ENCODE measurements at places on chromosomes 3 and 15. TPM values are rescaled to one million over a fixed set of nuclear protein-coding genes. Genes with fewer than 3 reads are reported as not detected.

Gene PYGO1
- not detected for total RNA-seq

Gene LSAMP
- not detected for total RNA-seq

Gene PLSCR2
- not detected for total RNA-seq

Gene LMAN1L
- not detected for total RNA-seq

Gene UROC1
- not detected for total RNA-seq

Gene KLHL40
- not detected for total RNA-seq

Gene CD96
- total RNA-seq: 52.7 TPM

Gene RAB7A
- total RNA-seq: 228 TPM

Gene CPA3
- not detected for total RNA-seq

Gene GNAT1
- total RNA-seq: not detected

Gene C15orf61
- total RNA-seq: 6.2 TPM

Gene SPINK8
- total RNA-seq: not detected

Gene CCR9
- not detected for total RNA-seq

Gene CCPG1
- 11.6 TPM for total RNA-seq

Gene ATP13A4
- 2.8 TPM for total RNA-seq

Gene HRG
- not detected for total RNA-seq

Gene AADACL2
- total RNA-seq: not detected

Gene CLRN1
- not detected for total RNA-seq

Gene EPHA3
- not detected for total RNA-seq

Gene AQP9
- not detected for total RNA-seq

Gene ACKR2
- total RNA-seq: 0.42 TPM

Gene IL20RB
- 0.48 TPM for total RNA-seq

Gene CYP1A2
- not detected for total RNA-seq

Gene NCK1
- 24.1 TPM for total RNA-seq

Gene POLQ
- 20.8 TPM for total RNA-seq

Gene LRRC49
- total RNA-seq: not detected

Gene ULK4
- total RNA-seq: 9.1 TPM

Gene LEKR1
- total RNA-seq: 0.43 TPM

Gene SERINC4
- total RNA-seq: 0.14 TPM

Gene TMCC1
- total RNA-seq: 13.6 TPM

Gene TTC14
- total RNA-seq: 52.4 TPM
